ENCODE measurements at places on chromosomes 12 and 14.

DNA sequence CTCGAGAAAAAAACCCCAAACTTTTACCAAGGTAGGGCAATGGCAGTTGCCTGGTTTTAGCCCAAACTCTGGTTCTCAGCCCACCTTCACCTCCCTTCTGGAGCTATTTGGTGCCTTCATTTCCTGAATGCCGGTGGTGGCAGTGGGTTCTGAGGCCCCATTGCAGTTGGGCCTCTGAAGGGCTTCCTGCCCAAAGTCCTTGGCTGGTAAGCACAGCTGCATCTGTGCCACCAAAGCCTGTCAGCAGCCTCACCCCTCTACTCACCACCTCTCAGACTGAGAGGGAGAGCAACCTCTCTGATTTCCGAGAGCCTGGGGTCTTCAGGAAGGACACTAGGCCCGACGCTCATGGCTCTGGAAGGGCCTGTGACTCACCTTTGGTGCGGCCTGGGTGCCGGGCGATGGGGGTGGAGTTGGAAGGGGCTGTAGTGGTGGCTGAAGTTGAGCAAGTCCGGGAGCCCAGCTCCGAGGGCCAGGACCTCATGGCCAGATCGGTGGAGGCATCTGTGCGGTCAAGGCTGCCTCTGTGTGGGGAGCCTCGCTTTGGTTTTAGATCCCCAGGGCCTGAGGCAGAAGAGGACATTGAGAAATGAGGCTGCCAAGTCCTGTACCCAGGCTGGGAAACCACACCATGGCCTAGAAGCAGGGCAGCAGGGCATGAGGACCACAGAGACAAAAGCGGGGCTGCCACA is 38.6 kb upstream of the GPR68 start:
- DNase-seq, result no peak

DNA sequence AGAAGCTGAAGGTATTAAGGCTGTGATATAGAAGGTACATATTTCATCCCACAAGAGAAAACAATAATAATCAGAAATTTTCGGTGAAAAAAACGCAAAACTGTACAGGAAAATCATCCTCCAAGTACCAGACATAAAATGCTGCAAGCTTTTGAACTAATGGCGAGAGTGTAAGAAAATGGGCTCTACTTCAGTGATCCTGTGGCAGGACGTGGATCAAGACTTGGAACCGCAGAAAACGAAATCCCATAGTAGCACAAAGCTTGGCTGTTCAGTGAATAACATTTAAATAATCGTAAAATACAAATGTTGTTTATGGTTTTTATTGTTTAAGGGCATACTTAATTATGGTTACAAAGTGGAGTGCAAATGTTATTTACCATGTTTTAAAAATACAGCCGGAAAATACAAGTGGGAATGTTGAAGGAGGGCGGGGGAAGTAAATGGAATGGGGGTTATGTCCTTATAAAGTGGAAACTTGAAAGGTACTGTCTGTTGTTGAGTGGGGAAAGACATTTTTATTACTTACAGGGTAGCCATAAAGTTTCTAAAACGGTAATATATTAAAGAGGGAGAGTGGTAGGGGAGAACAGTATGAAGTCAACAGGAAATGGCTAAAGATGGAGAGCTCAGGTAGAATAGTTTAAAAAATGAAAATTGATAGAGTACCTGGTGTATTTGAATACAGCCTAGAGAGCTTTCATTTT is 1.1 kb downstream of the SMIM10L1 start:
- DNase-seq, result no peak

DNA sequence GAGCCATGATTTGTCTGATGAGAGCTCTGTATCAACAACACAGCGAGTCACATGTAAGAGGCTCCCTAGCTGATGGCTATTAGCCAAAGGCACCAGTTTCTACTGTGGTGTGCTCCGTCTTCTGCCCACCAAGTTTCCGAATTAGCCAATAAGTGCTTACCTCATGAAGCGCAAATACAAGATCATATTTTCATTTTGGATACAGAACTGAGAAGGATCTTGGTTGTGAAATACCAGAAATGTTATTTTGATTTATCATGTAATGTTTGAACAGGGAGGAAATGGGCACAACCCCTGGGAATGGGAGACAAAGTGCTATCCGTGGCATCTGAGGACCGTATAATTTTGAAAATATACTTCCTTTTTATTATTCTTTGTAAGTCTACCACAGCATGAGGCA is 234.3 kb downstream of the DACT1 start:
- no peak for DNase-seq

GRCh38 chr14:102734436-102734835 is 42.8 kb upstream of the TRAF3 start:
- no peak for DNase-seq

DNA sequence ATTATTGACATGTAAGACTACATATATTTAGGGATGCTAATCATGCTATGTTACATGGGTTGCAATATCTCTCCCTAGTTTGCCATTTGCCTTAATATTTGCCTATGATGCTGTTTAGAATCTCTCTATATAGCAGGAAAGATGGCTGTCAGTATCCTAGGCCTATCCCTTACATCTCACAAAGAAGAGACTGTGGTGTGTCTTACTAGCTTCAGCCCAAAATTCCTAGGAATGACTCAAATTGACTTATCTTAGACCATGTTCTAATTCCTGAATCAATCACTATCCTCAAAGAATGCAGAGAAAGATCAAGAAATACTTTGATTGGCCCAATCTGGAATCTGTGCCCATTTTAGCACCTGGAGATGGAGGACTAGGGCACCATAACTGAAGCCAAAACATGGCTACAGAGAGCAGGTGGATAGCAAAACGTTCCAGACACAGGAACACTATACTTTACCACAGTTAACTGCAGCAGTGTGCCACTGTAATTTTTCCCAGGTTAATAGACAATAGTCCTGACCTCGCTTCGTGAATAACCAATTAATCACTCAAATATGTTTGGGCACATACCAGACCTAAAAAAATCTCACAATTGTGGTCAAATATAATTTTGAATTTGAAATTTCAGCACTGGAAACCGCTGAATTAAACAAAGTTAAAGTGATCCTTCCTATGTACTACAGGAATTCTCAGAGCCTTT is 32.7 kb upstream of the GLIPR1 start:
- DNase-seq, result no peak

GRCh38 chr14:56131004-56131864 is 13.0 kb downstream of the PELI2 start:
- no peak for DNase-seq

DNA sequence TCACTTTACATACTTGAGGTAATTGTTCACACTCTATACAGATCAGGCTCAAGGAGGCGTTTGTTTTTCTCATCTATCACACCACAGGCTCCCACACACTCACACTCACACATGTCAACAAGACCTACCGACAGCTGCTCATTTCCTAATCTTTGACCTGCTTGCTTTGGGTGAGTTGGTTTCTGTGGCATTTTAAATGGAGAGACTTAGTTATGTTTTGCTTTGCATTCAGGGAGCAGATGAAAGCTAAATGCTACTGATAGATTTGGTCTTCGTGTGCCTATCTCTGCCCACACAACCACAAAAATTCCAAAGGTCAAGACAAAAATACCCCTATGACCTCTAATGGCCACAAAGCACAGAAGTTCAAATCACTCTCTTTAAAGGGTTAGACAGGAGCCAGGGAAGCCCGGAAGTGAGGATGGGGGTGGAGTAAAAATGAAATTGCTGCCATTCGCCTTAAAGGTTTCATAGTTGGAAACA is 203.5 kb upstream of the G2E3 start:
- DNase-seq, result no peak
